ENCODE measurements at places on chromosomes 1 and 21. TPM values are rescaled to one million over a fixed set of nuclear protein-coding genes. Genes with fewer than 3 reads are reported as not detected.

Gene CCT3
- total RNA-seq = 284 TPM

Gene ST6GALNAC3
- 3.1 TPM for total RNA-seq

Gene SLC30A1
- total RNA-seq = 37.2 TPM

Gene B3GALT5
- total RNA-seq = not detected

Gene PCSK9
- 2.5 TPM for total RNA-seq

Gene AMY1C
- not detected for total RNA-seq

Gene WRAP73
- total RNA-seq = 10.0 TPM

Gene ZC3H12A
- total RNA-seq = 5.3 TPM

Gene LIN28A
- total RNA-seq = not detected

Gene BARHL2
- total RNA-seq = not detected
